ENCODE measurements at places on chromosomes 11 and 22.

DNA sequence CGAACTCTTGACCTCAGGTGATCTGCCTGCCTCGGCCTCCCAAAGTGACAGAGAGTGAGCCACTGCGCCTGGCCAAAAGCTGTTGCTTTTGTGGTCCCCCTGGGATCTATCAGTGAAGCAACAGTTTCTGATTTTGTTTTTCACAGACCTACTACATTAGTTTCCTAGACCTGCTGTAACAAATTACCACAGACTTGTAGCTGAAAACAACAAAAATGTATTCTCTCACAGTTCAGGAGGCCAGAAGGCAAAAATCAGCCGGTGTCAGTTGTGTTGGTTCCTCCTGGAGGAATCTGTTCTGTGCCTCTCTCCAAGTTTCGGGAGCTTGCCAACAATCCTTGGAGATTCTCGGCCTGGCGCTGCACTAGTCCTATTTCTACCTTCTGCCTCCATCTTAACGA lies 8.5 kb upstream of the SLC35C1 start:
- DNase-seq = no peak

DNA sequence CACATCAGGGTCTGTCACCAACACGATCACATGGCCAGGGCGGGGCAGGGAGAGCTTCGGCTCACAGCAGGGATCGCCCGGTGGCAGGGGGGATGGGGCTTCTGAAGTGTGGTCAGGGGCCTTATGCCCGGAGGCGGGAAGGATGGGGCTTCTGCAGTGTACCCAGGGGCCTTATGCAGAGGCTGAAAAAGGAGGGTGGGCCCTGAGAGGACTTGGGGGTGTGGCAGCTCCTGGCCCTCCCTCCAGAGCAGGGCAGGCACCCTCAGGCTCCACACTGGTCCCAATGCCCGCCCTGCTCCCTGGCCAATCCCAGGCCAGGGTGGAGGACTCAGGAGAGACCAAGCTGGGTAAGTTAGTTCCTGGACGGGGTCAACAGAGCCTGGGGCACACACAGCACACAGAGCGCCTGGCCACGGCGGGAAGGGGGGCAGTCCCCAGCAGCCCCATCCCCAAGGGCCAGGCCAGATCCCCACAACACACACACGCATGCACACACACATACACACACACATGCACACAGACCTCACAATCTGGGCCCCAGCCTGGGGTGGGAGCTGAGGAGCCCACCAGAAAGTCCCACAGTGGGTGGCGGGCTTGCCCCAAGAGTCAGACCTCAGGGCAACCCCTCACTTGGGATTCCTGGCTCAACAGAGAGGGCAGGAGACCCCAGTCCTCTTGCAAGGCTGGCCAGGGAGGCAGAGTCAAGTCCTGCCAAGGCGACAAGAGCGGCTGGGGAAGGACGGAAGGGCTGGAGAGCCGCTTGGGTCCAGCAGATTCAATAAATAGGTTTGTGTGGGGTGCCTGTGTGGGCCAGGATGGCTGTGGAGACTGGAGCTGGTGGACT lies 1.1 kb upstream of the CEND1 start:
- no peak for DNase-seq

GRCh38 chr11:68341557-68342458 lies 29.4 kb downstream of the LRP5 start:
- no peak for DNase-seq

DNA sequence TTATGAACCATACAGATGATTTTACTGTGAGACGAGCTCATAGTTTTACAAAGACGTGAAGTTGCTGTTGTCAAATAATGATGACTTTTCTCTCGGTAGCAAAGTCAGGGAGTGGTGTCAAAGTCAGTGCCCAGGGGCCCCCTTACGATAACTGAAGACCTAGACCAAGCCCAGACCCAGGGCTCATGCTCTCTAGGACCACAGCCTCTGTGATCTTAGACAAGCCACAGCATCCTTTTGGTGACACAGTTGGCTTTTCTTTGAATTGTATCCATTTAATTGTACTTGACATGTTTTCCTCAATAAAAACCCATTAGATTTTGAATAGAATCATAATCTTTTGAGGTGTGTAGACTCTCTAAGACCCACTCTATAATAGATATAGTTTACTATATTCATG lies 17.9 kb upstream of the POGLUT3 start:
- no peak for DNase-seq

GRCh38 chr11:62171261-62171723 lies 18.7 kb upstream of the SCGB1D1 start:
- peak; percentile 66 for DNase-seq

- DNase-seq = no peak
Measured at GRCh38 chr11:102459393-102459792, 6.8 kb upstream of the TMEM123 start.

- DNase-seq = no peak
Measured at GRCh38 chr11:109123816-109124787, 297.9 kb upstream of the C11orf87 start.

DNA sequence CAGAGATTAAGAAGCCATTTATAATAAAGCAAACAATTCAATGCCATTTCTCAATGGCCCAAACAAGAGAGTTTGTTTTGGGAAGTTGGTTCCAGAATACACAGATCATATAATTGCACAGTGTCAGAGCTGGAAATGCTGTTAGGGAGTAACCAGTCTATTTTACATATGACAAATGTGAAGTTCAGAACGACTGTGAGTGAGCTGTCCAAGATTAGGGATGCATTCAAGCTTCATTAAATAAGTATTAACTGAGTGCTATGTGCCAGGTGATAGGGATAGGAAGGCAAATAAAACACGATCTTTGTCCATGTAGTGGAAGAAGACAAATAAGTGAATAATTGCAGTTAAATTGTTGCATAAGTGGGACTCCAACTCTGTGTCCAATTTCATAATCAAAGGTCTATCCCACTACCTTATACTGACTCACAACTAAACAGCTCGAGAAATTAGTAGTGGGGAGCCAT lies 33.1 kb upstream of the PICALM start:
- DNase-seq = no peak

DNA sequence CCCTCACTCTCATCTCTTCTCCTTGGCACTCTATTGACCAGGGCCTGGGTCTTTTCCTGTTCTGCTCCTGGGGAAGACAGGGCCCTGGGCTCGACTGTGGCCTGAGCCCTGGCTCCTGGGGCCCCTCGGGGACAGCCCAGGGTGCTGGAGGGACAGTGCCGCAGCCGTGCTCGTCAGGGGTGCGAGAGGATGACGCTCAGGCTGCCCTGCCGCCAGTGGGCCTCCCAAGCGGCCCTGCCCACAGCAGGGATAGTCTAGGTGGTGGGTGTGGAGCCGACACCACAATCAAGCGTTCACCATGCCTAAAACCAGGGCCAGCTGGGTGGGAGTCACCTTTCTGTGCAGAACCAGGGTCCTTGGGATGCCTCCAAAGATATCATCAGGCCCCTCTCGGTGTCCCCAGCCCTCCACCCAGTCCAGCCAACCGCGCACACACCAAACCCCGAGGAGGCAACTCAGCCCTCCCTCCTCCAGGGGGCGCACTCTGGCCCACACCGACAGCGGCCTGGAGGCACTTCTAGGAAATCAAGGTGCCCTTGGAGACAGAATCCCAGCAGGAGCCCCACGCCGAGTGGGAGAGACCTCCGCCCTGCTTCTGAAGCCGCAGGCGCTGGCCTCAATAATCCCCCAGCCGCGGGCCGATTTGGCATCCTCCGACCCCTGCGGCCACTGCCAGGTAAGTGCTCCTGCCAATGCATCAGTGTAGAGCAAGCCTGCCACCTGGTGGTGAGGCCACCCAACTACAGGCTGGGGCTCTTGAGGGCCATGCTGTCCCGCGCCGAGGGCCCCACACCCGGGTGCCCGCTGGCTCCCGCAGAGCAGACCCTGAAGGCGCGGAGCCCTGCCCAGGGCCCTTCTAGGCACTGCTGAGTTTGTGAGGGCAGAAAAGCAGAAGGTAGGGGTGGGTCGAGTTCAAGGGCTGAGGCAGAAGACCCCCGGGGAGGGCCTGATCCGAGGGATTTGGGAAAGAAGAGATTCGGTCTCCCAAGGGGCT lies 496.4 kb downstream of the BUD13 start:
- DNase-seq = peak; percentile 74

GRCh38 chr11:37532271-37532670 lies 934.2 kb upstream of the RAG2 start:
- no peak for DNase-seq

- peak; percentile 49 for DNase-seq
Measured at GRCh38 chr11:2929950-2930703, 907 bp upstream of the PHLDA2 start.

GRCh38 chr11:127898422-127899365 lies 688.7 kb downstream of the ETS1 start:
- DNase-seq = no peak
